ENCODE measurements at places on chromosomes 4 and X.

- DNase-seq: no peak
Measured at GRCh38 chr4:110183643-110184042, 14.8 kb downstream of the ELOVL6 start.

DNA sequence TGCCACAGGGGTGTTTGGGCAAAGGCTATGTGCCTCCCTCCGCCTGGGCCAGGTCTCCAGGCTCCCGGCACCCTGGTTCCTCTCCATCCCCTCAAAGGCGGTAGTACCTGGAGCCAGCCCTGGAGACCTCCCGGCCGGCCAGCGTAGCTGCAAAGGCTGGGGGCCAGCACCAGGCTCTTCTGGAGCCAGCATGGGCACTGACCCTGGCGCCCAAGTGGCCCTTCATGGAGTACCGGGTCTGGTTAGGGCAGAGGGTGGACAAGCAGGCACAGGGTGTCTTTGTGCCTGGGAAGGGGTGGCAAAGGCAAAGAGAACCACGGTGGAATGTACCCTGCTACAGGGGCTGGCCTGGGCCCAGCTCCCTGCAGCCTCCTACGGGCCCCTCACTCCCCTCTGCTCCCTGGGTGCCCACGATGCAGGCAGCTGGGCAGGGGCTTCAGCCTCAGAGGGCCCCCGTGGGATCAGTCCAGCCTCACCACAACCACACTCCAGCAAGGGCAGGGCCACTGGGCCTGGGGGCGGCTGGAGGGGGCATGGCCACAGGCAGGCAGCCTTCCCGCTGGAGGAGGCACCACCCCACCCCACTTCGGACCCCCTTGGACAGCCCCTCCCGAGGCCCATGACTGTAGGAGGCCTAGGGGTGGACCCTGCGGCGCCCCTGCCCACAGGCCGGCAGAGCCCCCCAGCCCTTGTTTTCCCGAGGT, 112.9 kb upstream of the NKX1-1 start:
- peak; percentile 75 for DNase-seq

- no peak for DNase-seq
Measured at GRCh38 chr4:6655924-6656323, 15.4 kb downstream of the MRFAP1 start.

DNA sequence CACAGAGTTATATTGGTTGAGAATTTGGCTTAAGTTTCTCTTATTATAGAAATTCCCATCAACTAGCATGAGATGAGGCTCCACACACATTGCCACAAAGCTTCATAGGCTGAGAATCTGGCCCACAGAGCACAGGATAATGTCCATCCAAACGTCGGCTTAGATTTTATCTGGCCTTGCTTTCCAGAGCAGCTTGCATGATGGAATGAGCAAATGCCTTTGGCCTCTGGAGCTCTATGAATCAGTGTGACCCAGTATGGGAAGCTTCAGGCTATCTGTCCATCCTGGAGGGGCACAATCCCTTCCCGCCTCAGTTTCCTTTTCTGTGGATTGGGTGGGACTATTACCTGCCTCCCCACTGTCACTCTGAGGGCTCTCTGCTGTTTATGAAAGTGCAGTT, 131.5 kb upstream of the NDP start:
- no peak for DNase-seq

DNA sequence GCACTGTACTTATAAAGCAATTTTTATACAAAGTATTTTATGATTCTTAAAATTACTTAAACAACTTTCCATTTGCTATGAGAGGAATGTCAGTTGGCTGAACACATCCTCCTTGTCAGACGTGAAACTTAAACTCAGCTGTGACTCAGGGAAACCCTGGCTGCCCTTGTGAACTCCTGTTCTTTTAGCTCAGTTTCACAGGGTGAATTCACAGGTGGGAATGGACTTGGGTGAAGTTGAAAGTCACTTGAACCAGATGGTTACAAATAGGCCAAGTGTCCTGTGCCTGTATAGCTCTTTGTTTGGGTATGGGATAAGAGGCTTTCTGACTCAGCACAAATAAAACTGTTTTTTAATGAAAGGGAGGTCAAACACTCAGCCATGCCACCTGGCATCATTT, 67.4 kb upstream of the FAM47B start:
- DNase-seq: no peak

DNA sequence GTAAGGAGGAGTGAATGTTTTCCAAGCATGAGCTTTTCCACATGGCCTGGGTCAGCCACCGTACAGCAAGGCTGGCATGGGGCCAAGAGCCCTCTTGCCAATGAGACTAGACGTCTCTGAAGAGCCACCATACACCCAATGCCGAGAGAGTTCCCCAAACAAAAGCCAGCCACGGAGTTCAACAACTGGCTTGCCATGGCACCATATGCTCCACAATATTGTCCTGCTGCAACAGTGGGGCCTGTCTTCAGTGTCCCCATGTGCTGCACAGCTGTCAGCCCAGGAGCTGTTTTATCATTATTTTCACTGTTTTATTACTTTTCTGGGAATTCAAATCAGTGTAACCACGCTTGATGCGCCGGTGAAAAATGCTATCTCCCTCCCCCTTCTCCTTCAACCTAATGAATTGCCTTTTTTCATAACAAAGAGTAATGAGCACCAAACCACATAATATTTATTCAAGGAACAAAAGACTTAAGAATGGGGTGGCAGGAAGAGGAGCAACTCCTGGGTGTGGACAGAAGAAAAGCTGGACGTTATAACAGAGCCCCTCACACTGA, 18.4 kb downstream of the MAML3 start:
- no peak for DNase-seq

- peak; percentile 90 for DNase-seq
Measured at GRCh38 chr4:3321295-3321889, 28.6 kb downstream of the RGS12 start.

GRCh38 chr4:12411072-12411471, 982.4 kb upstream of the HS3ST1 start:
- DNase-seq: no peak

DNA sequence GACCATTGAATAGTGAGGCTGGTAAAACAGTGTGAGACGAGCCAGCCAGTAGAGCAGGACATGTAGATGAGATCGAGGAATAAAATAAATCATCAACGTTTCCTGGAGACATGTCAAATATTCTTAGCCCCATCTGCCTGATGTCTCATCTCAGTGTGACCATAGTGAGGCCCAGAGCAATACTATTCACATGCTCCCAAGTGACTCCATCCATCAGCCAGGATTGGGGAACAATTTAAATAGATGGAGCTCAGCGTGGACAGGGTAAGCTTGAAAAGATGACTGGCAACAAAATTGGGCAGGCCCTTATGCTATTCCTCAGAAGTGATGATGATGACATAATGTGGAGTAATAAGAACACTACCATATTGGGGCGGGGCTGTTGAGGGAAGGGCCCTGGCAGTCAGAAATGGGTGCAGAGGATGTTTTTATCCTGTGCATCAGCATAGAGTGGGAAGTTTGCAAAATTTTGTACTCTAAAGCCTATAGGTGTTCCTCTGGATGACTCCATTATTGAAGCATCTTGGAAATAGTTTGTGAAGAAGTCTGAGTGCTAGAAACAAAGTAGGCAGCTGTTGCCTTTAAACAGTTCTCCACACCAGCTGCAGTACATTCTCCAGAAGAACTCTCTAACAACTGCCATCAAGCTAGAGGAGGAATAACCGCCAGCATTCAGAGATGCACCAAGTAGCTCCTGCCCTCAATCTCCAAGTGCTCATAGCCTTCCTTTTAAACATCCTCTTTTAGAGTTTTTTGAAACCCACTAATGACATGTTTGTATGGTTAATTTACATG, 333.0 kb downstream of the DCHS2 start:
- DNase-seq: no peak

DNA sequence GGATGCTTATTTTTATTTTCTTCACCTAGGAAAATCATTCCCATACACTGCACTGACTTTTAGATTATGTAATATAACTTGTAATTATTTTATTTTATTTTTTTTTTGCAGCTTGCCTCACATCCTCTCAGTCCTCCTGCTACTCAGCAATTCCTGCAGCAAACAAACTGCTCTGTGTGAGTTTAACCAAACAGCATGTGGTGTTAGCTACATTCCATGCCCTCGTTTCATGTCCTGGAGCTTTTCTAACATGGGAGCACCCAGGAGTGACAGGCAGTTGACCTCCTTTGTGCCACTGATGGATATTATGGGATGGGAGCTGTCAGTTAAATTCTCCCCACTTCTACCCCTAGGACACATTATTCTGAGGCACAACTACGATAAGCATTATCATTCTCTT, 24.8 kb downstream of the CXCL1 start:
- DNase-seq: no peak

DNA sequence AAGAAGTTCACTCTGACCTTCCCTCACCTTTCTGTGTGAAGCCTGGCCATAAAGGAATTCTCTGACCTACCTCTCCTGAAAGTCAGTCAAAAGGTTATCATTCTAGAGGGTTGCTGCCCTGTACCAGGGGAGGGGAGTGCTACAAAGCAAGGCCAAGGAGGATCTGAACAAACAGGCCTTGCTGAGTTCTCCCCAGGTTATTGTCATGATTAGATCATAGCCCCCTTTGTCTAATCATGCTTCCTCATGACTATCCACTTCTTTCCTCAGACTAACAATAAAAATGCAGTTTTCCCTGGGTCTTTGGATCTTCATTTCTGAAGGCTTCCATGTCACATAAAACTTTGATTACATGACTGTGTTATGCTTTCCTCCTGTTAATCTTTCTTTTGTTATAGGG, 472.0 kb downstream of the IQCM start:
- DNase-seq: no peak

GRCh38 chrX:108018656-108019381, 26.0 kb upstream of the VSIG1 start:
- DNase-seq: no peak

- DNase-seq: no peak
Measured at GRCh38 chr4:147923381-147923780, 191.5 kb downstream of the ARHGAP10 start.

GRCh38 chrX:96407501-96407900, 277.1 kb upstream of the DIAPH2 start:
- DNase-seq: no peak

- no peak for DNase-seq
Measured at GRCh38 chr4:22988526-22988925, 295.8 kb downstream of the GBA3 start.

GRCh38 chr4:172584816-172585215, 583.8 kb upstream of the GALNT7 start:
- DNase-seq: no peak

DNA sequence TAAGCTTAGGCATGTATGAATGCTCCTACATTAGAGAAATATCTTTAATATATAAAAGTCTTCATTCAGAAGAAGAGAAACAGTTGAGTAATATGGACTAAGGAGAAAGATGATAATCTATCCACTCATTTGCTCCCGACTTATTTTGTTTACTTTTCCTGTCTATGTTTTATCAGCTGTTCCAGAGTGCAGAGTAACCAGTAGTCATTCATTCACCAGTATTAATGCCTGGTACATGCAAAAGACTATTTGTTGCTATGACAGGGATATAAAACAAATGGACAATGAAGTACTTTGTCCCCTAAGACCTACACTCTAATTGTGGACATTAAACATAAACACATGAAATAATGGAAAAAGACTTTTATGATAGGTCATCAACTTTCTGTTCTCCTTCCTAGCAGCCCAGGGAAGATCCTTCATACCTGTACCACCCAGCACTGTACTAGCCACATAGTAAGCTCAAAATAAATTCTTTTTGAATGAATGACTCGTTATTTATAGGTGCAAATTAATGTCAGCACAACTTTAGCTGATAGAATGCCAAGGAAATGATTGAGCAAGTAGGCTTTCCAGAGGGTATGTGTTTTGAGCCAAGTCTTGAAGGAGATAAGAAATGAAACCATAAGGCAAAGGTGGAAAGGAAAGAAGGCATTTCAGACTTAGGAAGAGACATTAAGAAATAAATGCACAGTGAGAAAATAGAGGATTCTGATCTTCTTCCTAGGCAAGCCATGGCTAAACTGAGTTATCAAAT, 45.0 kb upstream of the IL13RA1 start:
- DNase-seq: no peak

- no peak for DNase-seq
Measured at GRCh38 chr4:52106660-52107059, 55.6 kb downstream of the SPATA18 start.

- no peak for DNase-seq
Measured at GRCh38 chrX:24248042-24248441, 65.8 kb downstream of the SUPT20HL2 start.

DNA sequence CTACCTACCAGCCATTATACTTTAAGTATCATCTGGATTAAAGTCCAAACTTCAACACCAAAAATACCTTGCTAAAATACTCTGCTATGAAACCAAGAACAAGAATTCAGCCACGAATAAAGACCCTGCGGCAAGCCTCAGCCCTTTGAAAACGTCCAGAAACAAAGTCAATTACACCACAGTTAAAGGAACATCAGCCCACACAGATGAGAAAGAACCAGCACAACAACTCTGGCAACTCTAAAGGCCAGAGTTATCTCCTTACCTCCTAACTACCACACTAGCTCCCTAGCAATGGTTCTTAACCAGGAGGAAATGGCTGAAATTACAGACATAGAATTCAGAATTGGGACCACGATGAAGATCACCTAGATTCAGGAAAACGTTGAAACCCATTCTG, 23.4 kb downstream of the ABCB7 start:
- no peak for DNase-seq

DNA sequence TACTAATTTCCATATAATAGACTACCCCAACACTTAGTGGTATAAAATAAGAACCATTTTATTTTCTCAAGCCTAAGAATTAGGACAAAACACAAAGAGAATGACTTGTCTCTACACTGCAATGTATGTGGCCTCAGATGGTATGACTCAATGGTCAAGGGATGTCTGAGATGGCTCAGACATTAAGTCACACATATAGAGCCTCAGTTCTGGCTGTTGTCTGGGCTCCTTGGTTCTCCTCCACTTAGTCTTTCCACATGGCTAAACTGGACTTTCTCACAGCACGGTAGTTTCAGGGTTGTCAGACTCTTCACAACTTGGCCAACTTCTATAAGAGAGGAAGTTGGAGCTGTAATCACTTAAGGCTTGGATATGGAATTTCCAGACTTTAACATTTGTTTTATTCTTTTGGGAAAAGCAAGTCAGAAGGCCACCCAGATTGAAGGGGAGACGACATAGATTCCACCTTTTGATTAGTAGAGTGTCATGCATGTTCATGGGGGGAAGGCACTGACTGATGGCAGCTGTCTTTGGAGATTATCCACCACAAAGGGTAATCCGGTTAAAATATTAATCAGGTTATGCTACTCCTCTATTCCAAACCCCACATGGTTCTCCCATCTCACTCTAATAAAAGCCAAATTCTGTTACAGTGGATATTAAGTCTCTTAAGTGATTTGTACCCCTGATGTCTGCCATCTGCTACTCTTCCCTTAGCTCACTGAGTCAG, 9.4 kb downstream of the IL15 start:
- no peak for DNase-seq

- DNase-seq: no peak
Measured at GRCh38 chr4:166282081-166282770, 409.2 kb downstream of the TLL1 start.

GRCh38 chr4:125168531-125168930, 146.2 kb upstream of the FAT4 start:
- no peak for DNase-seq

GRCh38 chr4:186104114-186104889, at the start of gene FAM149A:
Gene FAM149A, plus strand, starts transcription at chr4:186104704.
- no peak for DNase-seq

GRCh38 chrX:107576392-107576791, 51.9 kb upstream of the PRPS1 start:
- DNase-seq: no peak
